ENCODE measurements at places on chromosomes 7 and 10.

DNA sequence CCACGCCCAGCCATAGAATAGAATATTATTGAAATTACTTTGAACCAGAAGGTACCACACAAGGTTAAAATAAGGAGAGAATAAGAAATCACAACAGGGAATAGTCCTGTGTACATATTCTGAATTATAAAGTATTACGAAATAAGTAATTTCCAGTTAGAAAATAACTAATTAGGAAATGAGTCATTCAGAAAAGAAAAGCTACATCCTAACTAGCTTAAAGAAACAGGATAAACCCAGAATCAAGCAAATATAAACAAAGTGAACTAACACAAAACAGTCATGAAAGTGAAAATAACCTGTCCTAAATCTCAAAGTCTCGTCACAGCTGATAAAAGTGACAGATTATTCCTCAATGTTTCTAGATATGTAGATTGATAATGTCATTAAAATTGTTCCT is 74.8 kb upstream of the NEBL start:
- H3K27me3 ChIP-seq = no peaks in the 10 kb centered on the region
- H3K27ac ChIP-seq = no peak overlapping the region
- H3K4me1 ChIP-seq = peaks cover under 1% of the 10 kb centered on the region
- no peaks in the 10 kb centered on the region for H3K36me3 ChIP-seq

- H3K36me3 ChIP-seq = no peaks in the 10 kb centered on the region
- H3K4me1 ChIP-seq = no peaks in the 10 kb centered on the region
- DNase-seq = no peak
- no peak overlapping the region for H3K4me3 ChIP-seq
- H3K27me3 ChIP-seq = peaks cover 48% of the 10 kb centered on the region
These were observed 21.8 kb downstream of the FOXL3 start for GRCh38 chr7:311796-312195.

DNA sequence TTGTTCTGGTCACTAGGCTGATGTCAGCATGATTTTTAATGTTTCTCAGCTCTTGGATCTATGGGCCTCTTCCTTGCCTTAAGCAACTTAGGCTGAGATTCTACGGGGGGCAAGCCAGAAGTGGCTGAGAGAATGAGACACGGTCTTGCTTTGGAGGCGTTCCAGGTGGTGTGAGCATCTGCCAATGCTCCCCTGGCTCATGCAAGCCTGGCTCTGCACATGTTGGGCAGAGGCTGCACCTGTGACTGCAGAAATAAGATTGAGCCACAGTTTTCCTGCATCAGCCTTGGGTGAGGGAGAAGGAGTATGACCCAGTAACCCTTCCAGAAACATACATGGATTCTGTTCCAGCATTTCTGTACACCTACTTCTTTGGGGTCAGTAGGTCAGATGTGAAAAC is 41.9 kb downstream of the C10orf120 start:
- no peak for DNase-seq
- H3K4me3 ChIP-seq = no peak overlapping the region
- no peaks in the 10 kb centered on the region for H3K4me1 ChIP-seq

- no peak overlapping the region for H3K4me3 ChIP-seq
- H3K27ac ChIP-seq = no peak overlapping the region
- no peaks in the 10 kb centered on the region for H3K36me3 ChIP-seq
- peaks cover 10% of the 10 kb centered on the region for H3K27me3 ChIP-seq
- no peaks in the 10 kb centered on the region for H3K4me1 ChIP-seq
These were observed 32.0 kb downstream of the GRID1 start for GRCh38 chr10:86334488-86335085.

Data from neural crest cell (in vitro differentiated cells).